NT2/D1 (cell line): ENCODE measurements at places on chromosomes 12 and 14.

DNA sequence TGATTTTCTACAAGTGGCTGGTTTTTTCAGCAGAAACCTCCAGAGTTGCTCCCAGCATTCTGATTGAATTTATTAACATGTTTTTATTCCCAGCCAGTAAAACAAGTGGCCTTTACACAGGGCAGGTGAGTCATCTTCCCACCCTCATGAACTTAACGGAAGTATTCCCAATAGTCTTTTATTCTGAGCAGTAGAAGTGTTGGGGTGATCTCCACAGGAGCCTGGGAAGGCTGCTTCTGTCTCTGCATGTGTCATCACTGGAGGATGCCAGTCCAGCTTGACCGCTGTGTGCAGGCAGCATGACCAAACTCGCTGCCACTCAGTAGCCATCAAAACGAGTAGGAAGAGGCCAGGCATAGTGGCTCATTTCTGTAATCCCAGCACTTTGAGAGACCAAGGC lies 13.4 kb upstream of the DNAH10 start:
- no peak for DNase-seq

- no peak for DNase-seq
These were observed 482 bp upstream of the PSMC1 start for GRCh38 chr14:90255871-90256270.

DNA sequence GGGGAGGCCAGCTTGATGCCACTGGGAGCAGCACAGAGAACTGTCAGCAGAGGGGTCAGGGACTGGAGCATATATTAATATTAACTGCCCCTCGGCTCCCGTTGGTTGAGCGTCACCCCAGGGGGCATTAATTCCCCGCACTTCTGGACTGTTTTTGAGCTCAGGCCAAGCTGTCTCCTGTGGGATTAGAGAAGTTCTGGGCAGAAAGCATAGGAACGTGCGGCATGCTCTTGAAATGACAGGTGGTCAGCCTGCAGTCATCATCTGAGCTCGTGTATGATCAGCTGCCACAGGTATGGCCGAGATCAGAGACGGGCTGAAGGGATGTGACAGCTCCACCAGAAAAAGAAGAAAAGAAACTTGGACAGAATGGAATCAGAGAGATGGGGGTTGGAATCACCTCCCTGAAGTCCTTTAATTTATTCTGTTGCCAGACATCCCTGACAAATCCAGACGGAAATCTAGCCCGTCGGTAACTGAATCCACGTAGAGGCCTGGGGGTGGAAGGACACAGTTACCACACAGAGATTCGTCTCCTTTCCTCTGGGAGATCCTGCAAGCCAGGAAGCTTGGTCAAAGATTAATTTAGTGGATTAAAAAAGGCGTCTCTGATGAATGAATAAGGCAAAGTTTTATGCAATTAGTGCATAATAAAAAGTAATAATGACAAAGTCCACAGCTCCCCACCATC lies 23.6 kb downstream of the NR1H4 start:
- no peak for DNase-seq

DNA sequence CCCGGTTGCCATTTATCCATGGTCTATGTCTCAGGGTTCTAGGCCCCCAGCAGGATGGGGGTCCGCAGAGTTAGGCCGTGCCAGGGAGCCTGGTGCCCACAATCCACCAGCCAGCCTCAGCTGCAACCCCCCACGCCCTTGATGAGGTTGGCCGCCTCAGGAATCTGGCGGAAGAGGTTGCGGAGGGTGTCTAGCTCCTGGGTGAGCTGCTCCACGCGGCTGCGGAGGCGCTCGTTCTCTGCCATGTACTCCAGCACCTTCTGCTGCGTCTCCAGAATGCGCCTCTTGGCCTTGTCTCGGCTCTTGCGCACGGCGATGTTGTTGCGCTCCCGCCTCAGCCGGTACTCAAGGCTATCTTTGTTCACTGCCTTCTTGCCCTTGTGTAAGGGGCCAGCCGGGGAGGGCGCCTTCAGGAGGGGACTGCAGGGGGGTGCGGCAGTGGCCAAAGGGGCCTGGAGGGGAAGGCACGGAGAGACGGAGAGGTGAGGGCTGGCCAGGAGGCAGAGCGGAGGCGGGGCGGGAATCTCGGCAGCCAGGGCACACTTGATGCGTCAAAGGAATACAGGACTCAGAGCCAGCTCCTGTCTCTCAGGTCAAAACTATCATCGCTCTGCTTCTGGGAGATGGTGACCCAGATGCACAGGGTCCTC lies 1.6 kb downstream of the CEBPE start:
- no peak for DNase-seq

GRCh38 chr12:90631591-90632212 lies 323.3 kb downstream of the CCER1 start:
- no peak for DNase-seq
